Articular chondrocyte of knee joint (primary cell): ENCODE measurements at places on chromosomes 5 and 9. TPM values are rescaled to one million over a fixed set of nuclear protein-coding genes. Genes with fewer than 3 reads are reported as not detected.

The KIF12 gene
- total RNA-seq, result 0.11 TPM in 1 of 2 replicates, not detected in the other

The ABLIM3 gene
- 3.0 and 4.0 TPM in 2 replicates for total RNA-seq

The SPACA9 gene
- total RNA-seq, result 3.4 and 5.0 TPM in 2 replicates

The IRX4 gene
- total RNA-seq, result not detected in 2 replicates

The ADAMTS16 gene
- total RNA-seq, result under 0.01 and 0.26 TPM in 2 replicates

The BRIX1 gene
- 58.3 and 106 TPM in 2 replicates for total RNA-seq

The FIBCD1 gene
- 0.11 and 0.13 TPM in 2 replicates for total RNA-seq
